ENCODE measurements at places on chromosomes 5 and 9. TPM values are rescaled to one million over a fixed set of nuclear protein-coding genes. Genes with fewer than 3 reads are reported as not detected.

Gene ADAMTS16
- 2.5 TPM for total RNA-seq

Gene SHISAL2B
- not detected for total RNA-seq

Gene ARHGEF39
- total RNA-seq = 1.0 TPM

- DNase-seq = no peak
Observed at GRCh38 chr5:151338734-151339133, 8.6 kb downstream of the SLC36A2 start.

Gene TCOF1
- total RNA-seq = 17.2 TPM

DNA sequence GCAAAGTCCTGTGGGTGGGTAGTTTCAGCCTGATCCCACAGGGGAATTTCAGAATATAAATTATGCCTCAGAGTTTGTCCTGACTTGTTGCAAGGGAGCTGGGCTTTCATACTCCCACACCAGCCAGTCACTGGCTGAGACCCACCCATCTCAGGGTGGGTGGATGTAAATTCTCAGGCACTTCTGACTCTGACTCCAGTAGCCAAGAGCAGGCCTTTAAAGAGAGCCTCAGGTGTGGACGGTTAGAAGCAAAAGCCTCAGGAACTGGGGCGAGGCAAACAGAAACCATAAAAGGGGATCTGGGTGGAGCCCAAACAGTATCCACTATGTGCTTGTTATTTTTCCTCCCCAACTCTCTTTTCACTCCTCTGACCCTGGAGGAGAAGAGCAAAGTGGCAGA lies 28.6 kb upstream of the FBXW11 start:
- no peak for DNase-seq

- peak; percentile 43 for DNase-seq
Observed at GRCh38 chr9:127741831-127742434, 6.8 kb upstream of the TOR2A start.

DNA sequence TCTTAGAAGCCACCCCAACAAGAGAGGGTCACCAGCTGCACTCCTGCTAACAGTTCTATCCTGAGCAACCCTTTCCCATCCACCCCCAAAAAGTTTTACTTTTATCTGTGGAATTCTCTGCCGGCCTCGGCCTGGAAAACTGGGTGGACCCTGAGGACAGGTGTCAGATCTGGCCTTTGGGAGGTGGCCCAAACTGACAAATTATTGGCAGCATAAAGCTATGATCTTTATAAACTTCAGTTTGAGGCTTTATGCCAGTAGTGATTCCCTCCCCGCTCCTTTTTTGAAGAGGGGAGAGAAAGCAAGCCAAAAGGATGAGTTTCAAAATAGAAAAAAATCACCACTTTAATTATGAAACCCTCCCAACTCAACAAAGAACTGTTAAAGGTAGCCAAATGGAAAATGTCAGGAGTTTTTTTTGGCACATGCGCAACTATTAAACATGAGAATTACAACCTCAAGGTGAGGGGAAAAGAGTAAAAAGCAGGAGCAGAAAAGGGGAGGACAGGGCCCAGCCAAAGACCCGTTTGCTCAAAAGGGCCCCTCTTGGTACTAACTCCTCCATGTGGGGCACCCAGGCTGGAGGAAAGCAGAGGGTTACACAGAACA lies 49.4 kb downstream of the FBXW11 start:
- peak; percentile 58 for DNase-seq

DNA sequence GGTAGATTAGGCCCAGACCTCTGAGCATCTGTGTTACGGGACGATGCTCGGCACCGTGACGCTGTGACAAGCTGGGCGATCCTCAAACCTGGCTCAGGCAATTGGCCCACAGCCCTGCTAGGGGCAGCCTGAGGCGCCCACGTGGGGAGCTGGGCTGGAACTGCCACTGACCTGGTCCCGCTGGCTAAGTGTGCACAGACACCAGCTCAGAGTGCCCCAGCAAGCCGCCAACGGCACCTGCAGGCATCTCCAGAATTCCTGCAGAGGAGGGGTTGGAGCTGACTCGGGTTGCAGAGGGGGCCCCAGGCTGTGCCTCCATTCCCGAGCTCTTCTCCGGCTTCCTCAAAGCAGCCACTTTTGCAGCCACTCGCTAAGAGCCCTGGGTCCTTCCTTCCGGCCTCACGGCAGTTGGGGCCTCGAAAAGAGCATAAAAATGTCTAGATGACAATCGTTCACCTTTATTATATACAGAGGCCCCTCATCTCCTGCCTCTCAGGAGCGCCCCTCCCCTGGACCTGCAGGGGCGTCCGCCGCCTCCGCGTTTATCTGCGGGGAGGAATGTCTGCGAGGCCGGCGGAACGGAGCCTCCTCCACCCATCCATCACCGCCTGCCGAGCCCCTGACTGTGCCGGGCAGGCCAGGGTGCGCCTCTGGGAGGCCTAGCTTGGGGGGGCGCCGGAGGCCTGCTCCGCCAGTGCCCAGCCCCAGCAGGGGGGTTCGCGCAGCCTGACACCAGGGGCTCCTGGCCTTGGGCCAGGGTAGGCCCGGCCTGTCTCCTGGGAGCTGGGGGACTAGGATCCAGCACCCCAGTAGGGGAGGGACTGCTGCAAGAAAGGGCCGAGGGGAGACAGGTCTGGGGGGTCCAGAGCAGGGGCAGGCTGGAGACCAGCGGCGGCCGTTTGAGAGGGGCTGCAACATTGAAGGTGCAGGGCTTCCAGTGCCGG lies 144.9 kb downstream of the BARX1 start:
- peak; percentile 12 for DNase-seq

- DNase-seq = no peak
Observed at GRCh38 chr9:75149841-75150241, 61.5 kb downstream of the OSTF1 start.

Gene FLT4
- 21.8 TPM for total RNA-seq

Gene IL4
- total RNA-seq = not detected

Gene PLEKHG4B
- total RNA-seq = 3.3 TPM

DNA sequence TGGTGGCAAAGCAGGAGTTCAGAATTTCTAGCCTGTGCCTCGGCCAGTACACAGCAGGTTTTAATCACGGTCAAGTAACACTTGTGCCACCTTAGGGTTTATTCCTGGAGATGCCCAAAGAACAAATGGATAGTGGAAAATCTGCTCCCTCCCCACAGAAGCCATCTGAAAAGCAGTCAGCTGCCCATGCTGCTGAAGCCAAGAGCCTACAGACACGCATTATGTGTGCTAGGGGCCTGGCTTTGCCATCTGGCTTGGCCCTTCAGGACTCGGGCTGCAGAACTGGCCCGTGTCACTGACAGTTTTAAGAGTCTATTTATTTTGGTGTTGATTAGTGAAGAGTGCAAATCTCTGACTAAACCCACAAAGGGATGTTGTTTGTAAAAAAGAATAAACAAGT lies 11.1 kb downstream of the ARSB start:
- peak; percentile 86 for DNase-seq

Gene CDX1
- total RNA-seq = 0.31 TPM

Gene IL17B
- total RNA-seq = 56.1 TPM
